CD4-positive, alpha-beta T cell treated with Interleukin-2 at 100 ng/mL for 4 hours (primary cell): ENCODE measurements at places on chromosomes 3 and 15.

- DNase-seq: no peak
Observed at GRCh38 chr15:49308686-49309085, 114.4 kb upstream of the FGF7 start.

DNA sequence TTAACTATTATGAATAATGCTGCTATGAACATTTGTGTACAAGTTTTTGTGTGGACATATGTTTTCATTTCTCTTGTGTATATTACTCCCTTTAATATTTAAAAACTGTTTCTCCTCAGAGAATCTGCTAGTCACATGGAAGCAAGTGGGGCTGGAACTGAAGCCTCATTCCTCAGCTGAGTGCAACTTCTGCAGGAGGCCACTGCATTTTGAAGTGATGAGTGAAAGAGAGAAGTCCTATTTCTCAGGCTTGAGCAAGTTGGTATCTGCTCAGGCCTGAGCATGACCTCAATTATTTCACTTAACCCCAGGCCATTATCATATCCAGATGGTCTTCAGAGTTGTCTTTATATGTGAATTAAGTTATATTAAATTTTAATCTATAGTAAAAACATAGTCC, 11.5 kb downstream of the TLR9 start:
- no peak for DNase-seq

GRCh38 chr3:195559723-195560409, 16.7 kb upstream of the PPP1R2 start:
- no peak for DNase-seq

DNA sequence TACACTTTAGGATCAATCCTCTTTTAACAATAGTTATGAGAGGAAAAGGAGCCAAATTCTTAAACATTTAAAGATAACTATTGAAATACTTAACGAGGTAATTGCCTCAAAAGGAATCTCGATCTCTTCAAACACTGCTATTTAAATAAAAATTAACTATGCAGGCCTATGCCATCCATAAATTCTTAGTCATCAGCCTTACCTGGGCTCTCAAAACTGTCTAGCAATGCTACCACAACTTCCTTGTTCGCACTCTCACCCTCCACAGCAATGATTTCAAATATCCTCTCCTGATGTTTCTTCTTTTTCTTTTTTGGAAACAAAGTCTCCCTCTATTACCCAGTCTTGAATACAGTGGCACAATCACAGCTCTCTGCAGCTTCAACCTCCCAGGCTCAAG, 12.3 kb downstream of the ETFA start:
- DNase-seq: no peak

DNA sequence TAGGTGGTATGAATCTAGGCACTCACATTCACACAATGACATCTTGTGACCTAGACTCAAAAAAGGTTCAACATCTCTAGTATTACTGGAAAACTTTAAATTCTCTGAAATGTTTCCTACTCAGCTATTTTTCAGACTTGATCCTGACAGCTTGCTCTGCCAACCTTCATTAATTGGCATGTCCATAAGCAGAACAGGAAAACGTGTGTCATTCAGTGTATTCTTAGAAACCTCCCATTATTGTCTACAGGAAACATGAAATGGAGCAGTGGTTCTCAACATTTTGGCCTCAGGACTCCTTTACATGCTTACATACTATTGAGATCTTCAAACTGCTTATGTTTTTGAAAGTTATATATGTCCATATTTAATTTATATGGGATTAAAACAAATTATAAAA, 363.2 kb downstream of the NAALADL2 start:
- DNase-seq: no peak

DNA sequence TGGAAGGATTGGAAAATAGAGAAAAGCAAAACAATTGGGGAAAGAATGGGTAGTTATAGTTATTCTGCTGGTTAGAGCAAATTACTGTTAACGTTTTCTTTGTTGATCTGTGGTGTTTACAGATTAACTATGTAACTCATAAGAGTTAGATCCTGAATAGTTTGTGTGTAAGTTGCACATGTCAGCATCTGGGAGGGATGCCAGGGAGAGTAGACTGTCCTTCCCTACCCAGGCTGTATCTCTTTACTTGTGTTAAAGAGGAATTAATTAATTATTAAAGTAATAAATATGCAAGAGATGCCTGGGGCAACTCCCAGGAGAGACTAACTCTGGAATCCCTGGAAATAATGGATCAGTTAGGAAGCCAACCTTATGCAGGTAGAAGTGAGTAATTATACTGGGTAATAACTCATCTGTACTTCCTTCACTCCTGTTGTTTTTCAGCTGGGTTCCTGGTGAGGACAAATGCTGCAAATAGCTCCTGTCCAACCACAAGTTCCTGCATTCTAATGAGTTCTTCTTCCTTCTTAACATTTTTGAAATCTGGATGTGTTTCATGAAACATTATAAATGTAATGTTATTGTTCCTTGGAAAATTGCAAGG, 18.9 kb downstream of the GHRL start:
- no peak for DNase-seq

- DNase-seq: no peak
Observed at GRCh38 chr15:23647421-23648370, at the start of gene MAGEL2. Gene MAGEL2 (minus strand): TSS chr15:23647867. CDS start chr15:23647742, 125 bp downstream.

GRCh38 chr3:73045391-73045790, 16.1 kb upstream of the EBLN2 start:
- no peak for DNase-seq

- no peak for DNase-seq
Observed at GRCh38 chr15:91368611-91369010, 268.6 kb downstream of the SV2B start.
